Stimulated activated naive B cell treated with anti-CD40 and anti-IgM and Interleukin-4, amounts not matched to agents 10 μg/mL and 1 μg/mL and 100 μg/mL, for 72 hours (primary cell): ENCODE measurements at places on chromosomes 12 and 14.

DNA sequence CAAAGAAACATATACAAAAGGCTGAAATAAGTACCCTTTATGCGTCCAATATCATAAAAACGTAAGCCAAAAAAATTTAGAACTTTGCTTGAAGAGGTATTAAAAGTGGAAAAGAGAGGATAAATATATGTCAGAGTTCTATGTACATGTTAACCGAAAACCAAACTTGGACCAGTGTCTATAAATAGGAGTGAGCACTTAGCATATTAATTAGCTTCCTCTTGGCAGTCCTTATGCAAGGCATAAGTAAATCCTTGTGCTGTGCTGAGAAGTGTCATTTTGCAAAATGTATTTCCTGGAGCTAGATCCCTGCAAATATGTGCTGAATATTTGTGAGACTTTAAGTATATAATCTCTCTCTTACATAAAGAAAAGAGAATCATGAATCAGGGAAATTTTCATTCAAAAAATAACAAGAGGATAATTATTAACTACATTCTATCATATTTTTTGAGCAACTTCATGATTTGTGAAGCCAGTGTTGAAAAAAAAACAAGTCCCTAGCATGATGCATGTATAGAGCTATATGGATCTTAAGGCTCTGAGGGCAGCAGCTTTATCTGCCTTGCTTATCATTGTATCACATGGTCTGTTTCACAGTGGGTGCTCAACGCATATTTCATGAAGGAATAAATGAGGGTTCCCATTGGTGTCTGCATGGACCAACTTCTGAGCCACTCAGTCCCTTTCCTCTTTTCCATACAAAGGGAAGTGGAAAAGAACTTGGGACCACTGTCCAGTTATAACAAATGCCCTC lies 326.1 kb downstream of the PDZRN4 start:
- H3K36me3 ChIP-seq, result no peaks in the 10 kb centered on the region
- H3K4me1 ChIP-seq, result no peaks in the 10 kb centered on the region
- no peak for DNase-seq

DNA sequence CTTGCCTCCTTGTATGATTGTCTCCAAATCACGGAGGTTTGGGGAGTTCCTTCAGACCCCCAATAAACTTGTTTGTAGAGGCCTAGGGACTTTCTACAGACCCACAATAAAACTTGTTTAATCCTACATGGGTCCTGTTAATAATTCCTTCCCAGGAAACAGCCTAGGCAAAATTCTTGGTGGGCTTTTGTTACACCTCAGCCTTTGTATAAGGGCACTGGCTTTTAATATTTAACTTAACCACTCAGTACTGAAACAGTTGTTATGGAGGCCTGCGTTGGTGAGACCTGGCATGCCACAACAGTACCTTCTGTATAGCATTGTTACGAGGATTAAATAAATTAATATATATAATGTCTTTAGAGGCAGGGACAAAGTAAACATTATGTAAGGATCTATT lies 32.7 kb upstream of the FAR2 start:
- no peak overlapping the region for H3K4me3 ChIP-seq
- H3K36me3 ChIP-seq, result peaks cover 4% of the 10 kb centered on the region
- H3K27me3 ChIP-seq, result no peaks in the 10 kb centered on the region
- H3K4me1 ChIP-seq, result no peaks in the 10 kb centered on the region
- H3K27ac ChIP-seq, result no peak overlapping the region

DNA sequence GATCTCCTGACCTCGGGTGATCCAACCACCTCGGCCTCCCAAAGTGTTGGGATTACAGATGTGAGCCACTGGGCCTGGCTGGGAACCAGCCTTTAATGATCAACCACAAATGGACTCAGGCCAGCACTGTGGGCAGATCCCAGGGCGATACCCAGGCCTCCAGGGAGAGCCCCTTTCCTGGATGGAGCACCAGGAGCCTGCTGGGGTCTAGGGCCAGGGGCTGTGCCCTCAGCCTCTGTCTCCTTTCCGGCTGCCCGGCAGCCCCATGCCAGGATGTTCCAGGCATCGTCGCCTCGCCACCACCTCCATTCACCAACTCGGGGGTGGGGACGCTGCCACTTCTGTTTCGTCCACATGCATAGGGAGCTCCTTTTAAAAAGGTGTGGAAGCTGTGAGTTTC lies 2.3 kb downstream of the ADGRD1 start:
- no peak for DNase-seq
- H3K27ac ChIP-seq, result no peak overlapping the region
- H3K36me3 ChIP-seq, result no peaks in the 10 kb centered on the region

DNA sequence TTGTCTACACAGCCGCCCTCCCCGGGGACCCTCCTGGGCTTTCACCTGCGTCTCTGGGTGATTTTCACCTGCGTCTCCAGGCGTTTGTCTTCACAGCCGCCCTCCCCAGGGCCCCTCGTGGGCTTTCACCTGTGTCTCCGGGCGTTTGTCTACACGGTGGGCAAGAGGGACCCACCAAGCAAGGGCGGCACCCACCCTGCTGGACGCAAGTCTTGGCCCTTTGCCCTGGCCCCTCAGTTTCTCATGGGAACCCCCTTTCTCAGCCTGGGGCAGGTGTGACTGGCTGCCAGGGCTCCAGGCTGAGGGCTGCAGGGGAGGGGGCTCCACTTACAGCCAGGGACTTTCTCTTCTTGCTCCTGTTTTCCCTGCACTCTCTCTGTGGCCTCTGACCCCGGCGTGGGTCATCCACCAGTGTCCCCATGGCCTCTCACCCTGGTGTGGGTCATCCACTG lies 68.6 kb upstream of the GALNT9 start:
- H3K4me3 ChIP-seq, result no peak overlapping the region
- no peaks in the 10 kb centered on the region for H3K36me3 ChIP-seq
- H3K4me1 ChIP-seq, result peaks cover 6% of the 10 kb centered on the region
- no peak for DNase-seq
